ENCODE measurements at places on chromosomes 2 and 18.

DNA sequence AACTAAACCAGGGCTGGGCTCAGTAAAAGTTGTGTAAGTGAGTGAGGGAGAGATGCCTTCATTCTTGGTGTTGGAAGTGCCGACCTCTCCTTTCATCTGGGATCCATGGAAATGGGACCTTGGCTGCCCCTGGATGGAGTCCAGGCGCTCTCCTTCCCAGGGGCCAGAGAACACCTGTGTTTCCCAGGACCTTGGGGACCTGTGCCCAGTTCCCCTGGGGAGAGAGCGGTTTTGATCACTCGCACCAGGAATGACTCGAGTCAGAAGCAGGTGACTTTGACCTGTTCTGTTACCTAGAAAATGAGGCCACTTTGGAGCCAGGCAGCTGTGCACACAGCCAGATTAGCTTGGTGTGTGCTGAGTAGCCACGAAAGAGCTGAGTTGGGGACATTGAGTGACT is 97.3 kb downstream of the SH3BP4 start:
- no peak for DNase-seq

GRCh38 chr18:57841568-57841967 is 38.5 kb upstream of the ATP8B1 start:
- DNase-seq: no peak

DNA sequence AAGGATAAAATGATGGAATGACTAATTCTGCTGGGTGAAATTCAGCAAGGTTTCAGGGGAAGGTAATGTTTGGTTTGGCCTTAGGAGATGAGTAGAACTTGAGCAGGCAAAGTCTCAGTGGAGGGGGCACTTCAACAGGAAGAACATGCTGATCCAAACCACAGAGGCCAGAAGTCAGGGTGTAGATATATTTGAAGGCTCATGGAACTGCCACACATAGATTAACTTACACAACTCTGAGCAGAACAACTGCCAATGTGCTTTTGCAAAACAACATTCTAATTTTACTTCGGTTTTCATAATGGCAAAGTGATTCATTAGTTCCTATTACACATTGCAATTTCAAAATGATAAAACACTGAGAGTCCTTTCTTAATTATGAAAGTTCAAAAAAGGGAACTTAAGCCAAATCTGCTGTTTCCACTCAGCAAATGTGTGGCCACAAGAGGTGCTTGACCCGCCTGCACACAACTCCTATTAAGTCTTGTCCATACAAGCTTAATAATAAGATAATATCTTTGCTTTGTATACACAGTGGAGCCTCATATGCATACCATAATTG is 284.8 kb downstream of the MREG start:
- no peak for DNase-seq

GRCh38 chr2:237429753-237430152 is 15.8 kb upstream of the COL6A3 start:
- DNase-seq: no peak

- DNase-seq: no peak
Measured at GRCh38 chr2:226467221-226467620, 332.4 kb downstream of the IRS1 start.

GRCh38 chr2:70738159-70738558 is 29.8 kb downstream of the ADD2 start:
- no peak for DNase-seq

- no peak for DNase-seq
Measured at GRCh38 chr2:172231508-172231907, 128.8 kb upstream of the DLX2 start.

GRCh38 chr18:34913837-34914661 is 127.2 kb upstream of the MAPRE2 start:
- DNase-seq: no peak

- DNase-seq: no peak
Measured at GRCh38 chr2:54619660-54620231, 103.7 kb upstream of the EML6 start.

GRCh38 chr2:60998628-60999545 is 18.6 kb upstream of the PEX13 start:
- no peak for DNase-seq

DNA sequence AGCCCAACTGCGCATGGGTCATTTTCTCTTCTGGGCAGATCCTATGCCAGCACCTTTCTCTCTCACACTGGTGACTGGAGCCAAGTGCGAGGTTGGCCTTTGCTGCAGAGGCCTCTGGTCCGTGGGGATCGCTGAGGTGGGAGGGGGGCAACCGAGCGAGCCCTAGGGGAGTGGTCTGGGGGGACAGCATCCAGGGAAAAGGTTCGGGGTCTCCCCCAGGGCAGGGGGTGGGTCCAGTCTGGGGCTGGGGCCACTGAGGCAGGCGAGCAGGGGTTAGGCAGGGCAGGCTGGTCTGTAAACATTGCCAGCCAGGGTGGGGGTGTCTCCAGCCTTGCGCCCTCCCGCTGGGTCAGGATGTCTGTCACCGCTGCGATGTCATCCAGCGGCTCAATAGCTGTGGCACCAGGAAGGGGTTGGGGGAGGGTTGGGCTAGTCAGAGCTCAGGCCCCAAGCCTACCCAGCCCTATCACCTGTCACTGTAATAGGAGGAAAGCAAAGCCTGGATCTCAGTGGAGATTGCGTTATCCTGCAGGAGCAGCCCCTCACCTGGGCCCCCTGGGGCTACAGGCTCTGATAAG is 4.7 kb downstream of the WDR54 start:
- DNase-seq: no peak

- DNase-seq: no peak
Measured at GRCh38 chr18:8858888-8859511, 153.6 kb downstream of the MTCL1 start.

GRCh38 chr2:155309483-155309882 is 611.0 kb downstream of the KCNJ3 start:
- DNase-seq: no peak

DNA sequence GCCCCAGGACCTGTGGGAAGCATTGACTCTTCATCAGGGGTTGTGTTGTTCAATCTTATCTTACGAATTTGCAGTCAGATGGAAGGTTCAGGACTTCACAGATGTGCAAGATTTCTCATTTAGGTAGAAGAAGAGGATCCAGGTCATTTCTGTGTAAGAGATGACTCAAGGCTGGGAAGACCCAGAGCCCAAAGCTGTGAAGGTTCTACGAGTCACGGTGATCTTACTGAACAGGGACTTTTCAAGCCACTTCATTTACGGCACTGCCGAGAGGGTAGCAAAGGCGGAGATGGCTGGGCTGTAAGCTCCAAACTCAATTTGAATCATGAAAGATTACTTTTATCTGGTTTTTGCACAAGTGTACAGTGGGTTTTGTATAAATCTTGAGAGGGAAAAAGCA is 228.0 kb upstream of the MEX3C start:
- no peak for DNase-seq

DNA sequence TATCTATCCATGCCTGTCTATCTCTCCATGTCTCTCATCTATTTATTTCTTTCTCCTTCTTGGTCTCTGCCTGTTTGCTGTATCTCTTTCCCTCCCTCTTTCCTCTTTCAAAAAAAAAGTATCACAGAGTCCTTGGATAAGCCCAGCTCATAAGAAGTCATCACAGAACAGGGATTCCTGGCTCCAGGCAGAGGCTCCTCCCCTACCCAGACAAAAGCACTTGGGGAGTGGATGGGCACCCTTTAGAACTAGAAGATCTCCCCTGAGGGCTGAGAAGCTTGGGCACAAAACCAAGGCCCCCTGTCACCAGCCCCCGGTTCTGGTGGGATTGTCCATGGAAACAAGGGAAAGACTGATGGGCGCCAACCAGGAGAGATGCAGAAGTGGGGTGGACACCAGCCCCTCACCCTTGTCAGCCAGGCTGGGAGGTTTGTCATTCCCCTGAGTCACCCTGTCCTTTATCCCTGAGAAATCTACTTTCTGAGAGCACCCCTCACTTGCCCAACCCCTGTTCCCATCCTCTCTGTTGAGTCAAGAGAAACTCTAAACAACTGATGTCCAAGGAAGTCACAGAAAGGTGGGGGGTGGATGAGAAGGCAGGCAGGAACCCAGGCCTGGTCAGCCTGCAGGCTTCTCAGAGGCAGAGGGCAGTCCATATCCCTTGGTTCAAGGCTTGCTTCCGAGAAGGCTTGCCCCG is 127.1 kb downstream of the TNS1 start:
- no peak for DNase-seq

- DNase-seq: no peak
Measured at GRCh38 chr2:114518738-114519137, 76.3 kb downstream of the DPP10 start.

GRCh38 chr2:45836740-45837139 is 185.3 kb downstream of the PRKCE start:
- DNase-seq: no peak

- no peak for DNase-seq
Measured at GRCh38 chr2:217922101-217923006, 80.4 kb downstream of the TNS1 start.

DNA sequence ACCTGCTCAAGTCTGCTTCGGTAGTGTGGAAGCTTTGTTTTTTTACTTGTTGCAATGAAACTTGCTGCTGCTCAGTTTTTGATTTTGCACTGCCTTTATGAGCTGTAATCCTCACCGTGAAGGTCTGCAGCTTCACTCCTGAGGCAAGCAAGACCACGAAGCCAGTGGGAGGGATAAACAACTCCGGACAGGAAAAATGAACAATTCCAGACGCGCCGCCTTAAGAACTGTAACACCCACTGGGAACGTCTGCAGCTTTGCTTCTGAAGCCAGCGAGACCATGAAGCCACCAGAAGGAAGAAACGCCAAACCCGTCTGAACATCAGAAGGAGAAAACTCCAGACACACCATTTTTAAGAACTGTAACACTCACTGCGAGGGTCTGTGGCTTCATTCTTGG is 245.7 kb upstream of the REG3G start:
- DNase-seq: no peak

GRCh38 chr2:167756446-167756845 is 490.9 kb downstream of the STK39 start:
- no peak for DNase-seq

DNA sequence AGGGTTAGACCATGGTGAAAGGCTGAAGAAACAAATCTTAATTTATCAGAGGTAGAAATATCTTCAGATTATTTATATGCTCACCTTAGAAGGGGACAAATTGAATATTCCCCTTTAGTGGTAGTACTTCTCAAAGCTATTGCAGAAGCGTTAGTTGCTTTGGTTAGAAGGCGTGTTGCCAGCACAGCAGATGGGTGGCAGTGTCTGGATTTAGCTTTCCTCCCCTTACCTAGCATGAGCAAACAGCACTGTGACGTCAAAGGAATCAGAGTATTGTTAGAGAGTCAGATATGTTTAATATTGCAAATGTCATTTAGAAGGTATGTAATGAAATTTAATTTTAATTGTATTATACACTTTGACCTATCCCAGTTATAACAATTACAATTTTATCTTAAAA is 27.2 kb upstream of the GALR1 start:
- no peak for DNase-seq

DNA sequence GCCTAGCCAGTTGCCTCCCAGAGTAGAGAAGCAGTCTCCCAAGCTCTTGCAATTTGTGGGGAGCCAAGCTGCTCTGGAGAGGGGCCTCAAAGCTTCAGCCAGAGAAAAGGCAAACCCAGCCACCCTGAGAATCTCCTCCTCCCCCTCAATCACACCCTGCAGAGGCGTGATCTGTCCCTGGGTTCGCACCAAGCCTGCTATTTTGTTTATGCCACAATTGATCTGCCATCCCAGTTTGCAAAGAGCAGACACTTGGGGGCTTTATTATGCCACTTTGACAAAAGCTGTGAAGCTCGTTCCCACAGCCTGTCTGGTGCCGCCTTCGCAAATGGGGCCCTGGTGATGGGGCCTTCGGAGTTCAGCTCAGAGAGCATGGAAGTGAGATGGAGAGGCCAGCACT is 125.5 kb downstream of the MSH2 start:
- no peak for DNase-seq

DNA sequence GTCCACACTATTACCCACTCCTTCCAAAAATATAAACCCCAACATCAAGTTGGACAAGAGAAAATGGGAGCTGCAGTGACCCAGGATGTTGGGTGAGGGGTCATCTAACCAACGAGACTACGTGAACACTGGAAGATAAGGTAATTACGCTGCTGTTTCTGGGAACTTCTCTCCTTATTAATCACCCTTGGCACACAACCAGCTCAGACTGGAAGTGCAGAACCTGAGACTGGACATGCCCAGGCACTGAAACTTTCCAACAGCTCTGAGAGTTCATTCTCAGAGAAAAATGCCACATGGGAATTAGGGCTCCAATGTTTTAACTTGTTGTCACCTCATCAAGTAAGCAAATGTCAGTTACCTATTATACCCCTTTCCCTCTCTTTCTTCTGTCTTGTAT is 135.3 kb downstream of the CCDC148 start:
- DNase-seq: no peak

- DNase-seq: no peak
Measured at GRCh38 chr2:188664951-188665595, 309.1 kb upstream of the COL3A1 start.

- DNase-seq: no peak
Measured at GRCh38 chr18:74832999-74833398, 235.3 kb downstream of the ZNF407 start.

DNA sequence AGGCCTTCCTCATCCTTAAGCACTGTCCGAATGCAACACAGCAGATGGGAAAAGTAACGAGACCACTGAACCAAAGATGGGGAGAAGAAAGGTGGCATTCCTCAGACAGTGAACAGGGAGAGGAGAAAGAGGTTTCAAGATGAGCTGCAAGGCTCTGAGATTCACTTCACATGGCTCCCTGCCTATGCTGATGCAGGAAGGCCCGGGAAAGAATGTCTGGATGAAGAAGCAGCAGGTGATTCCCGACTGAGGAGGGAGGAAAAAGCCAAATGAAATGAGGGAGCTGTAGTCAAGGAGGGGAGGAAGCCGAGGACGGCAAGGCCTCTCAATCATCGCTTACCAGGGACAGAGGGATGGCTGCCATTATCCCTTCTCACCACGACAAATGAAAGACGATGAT is 98.5 kb upstream of the BOD1L2 start:
- DNase-seq: no peak

GRCh38 chr2:239047420-239047819 is 199.5 kb downstream of the TWIST2 start:
- DNase-seq: no peak

DNA sequence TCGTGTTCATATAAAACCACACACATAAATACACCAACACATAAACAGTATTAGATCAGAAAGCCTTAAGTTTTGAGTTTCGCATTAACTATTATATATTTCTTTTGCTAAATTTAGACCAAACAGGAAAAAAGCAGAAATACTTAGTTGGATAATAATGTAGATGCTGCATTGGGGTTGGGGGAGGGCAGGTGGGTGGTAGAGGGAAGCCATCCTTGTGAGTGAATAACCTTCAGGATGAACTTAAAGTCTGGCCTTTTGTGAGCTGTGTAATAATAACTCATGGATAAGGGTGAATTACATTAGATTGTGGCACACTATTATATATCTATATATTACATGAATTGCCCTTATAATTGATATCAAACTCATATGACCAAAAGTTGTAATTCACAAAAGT is 174.7 kb downstream of the WDR7 start:
- no peak for DNase-seq

- no peak for DNase-seq
Measured at GRCh38 chr2:179429060-179429471, 164.4 kb upstream of the SESTD1 start.

DNA sequence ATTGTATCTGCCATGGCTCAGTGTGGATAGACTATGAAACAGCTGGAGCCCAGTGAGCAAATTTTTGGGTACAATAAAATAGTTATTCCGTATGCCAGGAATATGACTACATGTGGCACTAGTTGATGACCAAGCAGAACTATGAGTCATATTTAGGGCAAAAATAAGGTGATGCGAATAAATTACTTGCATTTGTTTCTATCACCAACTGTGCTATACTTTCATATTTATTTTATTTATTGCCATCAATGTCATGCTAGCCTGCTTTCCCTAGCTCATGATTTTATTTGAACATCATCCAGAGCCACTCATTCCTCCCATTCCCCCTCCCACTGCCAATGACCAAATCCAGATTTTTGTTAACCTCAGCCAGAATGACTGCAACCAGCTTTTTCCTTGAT is 13.3 kb upstream of the FAP start:
- no peak for DNase-seq

Measured in stimulated activated CD8-positive, alpha-beta memory T cell treated with anti-CD3 and anti-CD28 coated beads, Interleukin-7, amount 100 ng/mL, for 48 hours (primary cell).